CD4-positive, alpha-beta T cell treated with Interleukin-12 subunit alpha and Interleukin-12 subunit beta, for 1 hour (primary cell): ENCODE measurements at places on chromosomes 13 and 19.

GRCh38 chr19:42113641-42114348 lies 18.5 kb downstream of the POU2F2 start:
- no peak for DNase-seq

GRCh38 chr13:95032121-95032520 lies 269.1 kb downstream of the ABCC4 start:
- no peak for DNase-seq

- DNase-seq: no peak
Measured at GRCh38 chr19:14477418-14478112, 2.4 kb upstream of the PTGER1 start.

GRCh38 chr13:99226513-99226912 lies 25.9 kb downstream of the UBAC2 start:
- DNase-seq: no peak

GRCh38 chr19:50293263-50294004 lies 35.7 kb downstream of the KCNC3 start:
- no peak for DNase-seq

DNA sequence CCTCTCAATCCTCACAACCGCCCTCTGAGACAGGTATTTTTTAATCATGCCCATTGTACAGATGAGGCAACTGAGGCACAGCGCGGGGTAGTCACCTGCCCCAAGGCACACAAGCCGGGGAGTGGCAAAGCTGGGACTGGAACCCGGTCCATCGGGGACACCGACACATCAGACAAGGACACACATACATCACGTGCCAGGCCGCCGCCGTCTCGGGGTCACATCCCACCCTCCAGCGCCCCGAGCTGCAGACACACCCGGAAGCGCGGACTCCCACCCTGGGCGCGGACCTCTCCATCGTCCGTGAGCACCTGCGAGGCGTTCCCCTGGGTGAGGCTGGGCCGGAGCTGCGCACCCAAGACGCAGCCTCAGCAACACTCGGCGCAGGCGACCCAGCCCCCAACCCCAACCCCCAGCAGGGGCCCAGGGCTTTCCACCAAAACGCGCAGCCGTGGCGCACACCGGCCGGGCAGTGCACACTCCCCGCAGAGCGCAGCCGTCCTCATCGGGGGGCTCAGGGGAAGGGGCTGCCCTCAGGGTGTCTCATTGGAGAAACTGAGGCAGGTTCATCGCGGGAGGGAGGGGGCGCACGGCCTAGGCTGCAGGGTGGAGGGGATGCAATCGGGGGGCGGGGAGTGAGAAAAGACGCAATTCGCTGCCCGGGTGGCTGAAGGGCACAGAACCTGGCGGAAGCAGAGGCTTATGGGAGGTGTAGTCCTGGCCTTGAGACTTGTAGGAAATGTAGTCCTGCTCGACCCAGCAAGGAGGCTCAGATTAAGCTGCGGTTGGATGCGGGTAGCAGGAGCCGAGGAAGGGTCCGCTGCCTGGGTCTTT lies 1.9 kb upstream of the LMTK3 start:
- DNase-seq: peak; percentile 83

DNA sequence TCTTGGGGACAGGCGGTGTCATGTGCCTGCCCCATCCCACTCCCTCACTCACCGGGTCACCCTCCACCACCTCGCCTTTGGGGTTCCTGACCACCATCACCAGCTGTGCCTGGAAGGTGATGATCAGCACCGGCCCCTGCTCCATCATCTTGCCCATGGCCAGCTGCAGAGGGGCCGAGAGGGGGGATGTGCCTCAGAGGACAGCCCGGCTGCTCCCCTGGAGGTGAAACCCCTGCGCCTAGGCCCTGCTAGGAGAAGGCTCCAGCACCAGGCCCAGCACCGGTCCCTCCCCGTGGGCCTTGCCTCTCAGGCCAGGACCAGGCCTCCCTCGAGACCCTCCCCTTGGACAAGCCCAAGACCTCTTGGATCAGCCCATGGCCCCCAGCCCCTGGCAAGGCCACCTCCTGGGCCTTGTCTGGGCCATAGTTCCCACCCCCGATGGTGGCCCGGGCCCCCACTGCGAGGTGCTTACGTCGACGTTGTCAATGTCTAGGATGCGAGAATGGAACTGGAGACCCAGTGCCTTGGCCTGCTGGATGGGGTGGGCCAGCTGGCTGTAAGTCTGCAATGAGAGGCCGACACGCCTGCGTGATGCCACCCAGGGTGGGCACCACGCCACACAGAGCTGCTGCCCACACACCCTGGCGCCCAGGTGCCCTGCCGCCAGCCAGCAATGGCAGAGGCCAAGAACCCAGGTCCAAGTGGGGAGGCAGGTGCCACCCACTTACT lies 1.8 kb upstream of the CTXN1 start:
- DNase-seq: no peak

GRCh38 chr13:105406551-105406950 lies 1128.9 kb downstream of the EFNB2 start:
- DNase-seq: no peak

GRCh38 chr19:16118489-16119033 lies 6.9 kb downstream of the RAB8A start:
- DNase-seq: peak; percentile 40

DNA sequence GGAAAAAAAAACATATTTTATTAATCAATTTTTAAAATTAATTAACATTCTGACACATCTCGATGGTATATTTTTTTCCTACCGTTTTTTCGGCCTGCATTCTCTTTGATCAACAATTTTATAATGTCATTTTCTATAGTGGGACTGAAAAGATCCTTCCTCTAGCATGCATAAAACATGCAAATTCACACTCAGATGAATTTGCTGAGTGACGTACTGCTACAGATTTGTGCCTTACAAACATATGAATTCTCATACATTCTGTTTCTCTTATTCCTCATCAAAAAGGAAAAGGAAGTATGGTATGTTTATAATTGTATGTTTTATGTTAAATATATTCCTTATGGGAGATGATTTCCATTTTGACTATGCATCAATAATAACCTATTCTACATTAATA lies 458.2 kb downstream of the TSHZ3 start:
- no peak for DNase-seq

DNA sequence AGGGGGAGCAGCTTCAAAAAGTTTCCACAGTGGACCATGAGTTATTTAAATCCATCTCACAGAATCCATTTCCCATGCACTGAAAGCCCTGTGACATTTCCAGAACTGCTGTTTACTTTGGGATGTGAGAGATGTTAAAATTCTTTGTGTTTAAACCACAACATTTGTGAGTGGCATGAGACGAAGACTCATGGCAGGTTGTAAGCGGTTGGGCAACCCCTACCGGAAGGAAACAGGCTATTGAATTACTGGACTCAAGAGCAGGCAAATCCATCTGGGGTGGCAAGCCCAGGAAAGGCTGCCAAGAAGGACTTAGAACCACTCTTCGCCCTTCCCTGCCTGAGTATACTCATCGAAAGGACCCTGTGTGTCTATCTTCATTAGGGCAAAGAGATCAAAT lies 22.3 kb upstream of the CLDN10 start:
- DNase-seq: no peak

DNA sequence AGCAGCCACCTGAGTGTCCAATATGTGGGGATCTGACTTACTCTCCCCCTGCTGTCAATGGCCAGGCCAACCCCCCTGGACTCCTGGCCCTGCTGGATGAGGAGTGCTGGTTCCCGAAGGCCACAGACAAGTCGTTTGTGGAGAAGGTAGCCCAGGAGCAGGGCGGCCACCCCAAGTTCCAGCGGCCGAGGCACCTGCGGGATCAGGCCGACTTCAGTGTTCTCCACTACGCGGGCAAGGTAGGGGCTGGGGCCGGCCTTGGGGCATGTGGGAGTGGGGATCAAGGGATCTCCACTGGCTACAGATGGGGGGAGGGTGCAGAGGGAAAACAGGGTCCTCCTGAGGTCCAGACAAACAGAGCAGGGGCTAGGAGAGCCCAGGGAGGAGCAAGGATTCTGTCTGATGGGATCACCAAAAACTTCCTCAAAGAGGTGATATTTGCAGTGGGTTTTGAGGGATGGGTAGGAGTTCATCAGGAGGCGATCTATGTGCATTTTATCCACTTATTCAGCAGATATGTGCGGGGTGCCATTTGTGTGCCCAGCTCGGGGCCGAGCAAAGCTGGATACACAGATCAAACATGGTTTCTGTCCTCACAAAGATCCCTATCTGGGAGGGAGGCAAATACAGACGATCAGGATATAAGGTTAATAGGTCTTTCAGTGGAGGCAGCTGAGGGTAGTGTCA lies 47.2 kb downstream of the MYH14 start:
- no peak for DNase-seq

DNA sequence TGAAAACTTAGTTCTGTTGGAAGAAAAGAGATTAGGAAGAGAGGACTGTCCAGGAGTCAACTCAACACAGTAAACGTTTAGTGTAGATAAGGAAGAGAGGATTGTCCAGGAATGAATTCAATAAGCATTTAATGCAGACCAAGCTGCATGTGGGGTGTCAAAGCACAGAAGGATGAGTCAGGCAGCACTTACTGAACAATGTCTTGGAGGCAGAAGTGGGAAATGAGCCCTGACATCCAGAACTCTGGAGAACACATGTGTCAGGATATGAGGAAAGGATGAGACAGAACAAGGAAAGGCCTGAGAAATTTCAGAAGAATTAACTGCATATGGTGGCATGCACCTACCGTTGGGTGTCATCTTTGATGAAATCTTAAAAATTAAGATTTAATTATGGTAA lies 429.2 kb upstream of the HTR2A start:
- DNase-seq: no peak
